Neural crest cell (in vitro differentiated cells): ENCODE measurements at places on chromosomes 7 and 10. TPM values are rescaled to one million over a fixed set of nuclear protein-coding genes. Genes with fewer than 3 reads are reported as not detected.

The NEURL1 gene
- 1.8 and 2.7 TPM in 2 replicates for total RNA-seq

DNA sequence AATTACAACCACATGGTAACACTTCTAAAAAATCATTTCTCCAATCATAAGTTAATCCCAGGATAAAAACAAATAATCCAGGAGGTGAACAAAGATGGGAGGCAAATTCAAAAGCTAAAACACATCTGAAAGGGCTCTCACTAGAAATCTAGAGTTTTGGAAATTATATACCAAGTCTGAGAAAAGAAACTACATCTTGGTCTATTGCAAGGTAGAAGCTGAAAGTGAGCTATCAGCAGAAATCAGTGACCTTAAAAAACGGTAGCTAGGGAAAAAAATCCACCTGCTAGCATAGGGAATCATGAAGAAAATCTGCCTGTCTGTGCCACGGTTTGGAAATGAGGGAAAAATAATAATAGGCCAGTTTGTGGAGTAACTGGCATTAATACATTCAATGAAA lies 50.5 kb downstream of the POT1 start:
- no peak for DNase-seq

DNA sequence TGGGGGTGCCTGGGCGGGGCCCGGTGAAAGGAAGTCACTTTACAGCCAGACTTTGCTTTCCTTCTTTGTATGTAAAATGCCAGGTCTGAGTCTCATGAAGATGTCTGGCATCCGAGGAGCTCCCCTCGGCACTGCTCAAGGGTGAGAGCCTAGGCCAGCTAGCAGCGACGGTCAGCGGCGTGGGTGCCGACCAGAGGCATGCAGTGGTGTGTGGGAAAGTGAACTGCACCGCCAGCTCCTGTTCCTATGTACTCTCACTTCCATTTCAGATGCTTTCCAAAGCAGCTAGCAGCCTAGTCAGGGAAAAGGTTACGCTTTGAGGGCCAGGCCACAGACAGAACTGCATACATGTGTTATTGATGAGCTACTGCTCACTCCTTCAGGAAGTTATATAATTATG lies 172.8 kb downstream of the ZMYND11 start:
- DNase-seq = no peak

GRCh38 chr7:101673951-101674350 lies 44.9 kb upstream of the MYL10 start:
- no peak for DNase-seq

DNA sequence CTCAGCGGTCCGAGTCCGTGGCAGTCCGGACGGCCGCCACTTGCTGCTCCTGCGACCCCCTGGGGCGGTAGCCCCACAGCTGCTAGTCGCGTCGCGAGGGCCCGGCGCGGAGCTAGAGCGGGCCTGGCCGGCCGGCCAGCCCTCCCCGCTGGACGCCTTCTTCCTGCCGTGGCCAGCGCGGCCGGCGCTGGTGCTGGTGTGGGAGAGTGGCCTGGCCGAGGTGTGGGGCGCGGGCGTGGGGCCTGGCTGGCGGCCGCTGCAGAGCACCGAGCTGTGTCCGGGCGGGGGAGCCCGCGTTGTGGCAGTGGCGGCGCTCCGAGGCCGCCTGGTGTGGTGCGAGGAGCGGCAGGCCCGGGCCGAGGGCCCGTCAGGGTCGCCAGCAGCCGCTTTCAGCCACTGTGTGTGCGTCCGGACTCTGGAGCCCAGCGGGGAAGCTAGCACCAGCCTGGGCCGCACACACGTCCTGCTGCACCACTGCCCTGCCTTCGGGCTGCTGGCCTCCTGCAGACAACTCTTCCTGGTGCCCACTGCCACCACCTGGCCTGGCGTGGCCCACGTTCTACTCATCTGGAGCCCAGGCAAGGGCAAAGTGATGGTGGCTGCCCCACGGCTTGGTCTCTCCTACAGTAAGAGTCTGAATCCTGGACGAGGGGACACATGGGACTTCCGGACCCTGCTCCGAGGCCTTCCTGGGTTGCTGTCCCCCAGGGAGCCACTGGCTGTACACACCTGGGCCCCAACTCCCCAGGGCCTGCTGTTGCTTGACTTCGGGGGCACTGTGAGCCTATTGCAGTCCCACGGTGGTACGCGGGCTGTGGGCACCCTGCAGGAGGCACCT lies 631 bp downstream of the HPS6 start:
- peak; percentile 35 for DNase-seq

DNA sequence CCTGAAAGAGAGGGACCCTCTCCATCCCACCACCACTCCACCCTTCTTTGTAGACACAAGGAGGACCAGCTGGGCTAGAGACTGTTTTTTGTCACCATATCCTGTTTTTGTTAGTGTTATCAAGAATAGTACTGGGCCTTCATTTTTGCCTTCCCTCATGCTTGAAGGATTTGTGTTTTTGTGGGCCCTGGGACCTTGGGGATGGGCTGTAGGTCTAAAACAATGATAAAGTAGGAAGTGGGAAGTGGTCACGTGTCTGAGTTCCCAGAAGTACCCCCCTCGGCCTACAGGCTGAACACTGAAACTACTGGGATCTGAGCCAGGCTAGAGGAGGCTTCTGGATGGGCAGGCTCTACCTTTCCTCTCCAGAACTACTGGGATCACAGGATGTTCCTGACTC lies 8.9 kb downstream of the AGFG2 start:
- no peak for DNase-seq

- DNase-seq = no peak
These were observed 57.4 kb downstream of the SPOCK2 start for GRCh38 chr10:72030762-72031543.

DNA sequence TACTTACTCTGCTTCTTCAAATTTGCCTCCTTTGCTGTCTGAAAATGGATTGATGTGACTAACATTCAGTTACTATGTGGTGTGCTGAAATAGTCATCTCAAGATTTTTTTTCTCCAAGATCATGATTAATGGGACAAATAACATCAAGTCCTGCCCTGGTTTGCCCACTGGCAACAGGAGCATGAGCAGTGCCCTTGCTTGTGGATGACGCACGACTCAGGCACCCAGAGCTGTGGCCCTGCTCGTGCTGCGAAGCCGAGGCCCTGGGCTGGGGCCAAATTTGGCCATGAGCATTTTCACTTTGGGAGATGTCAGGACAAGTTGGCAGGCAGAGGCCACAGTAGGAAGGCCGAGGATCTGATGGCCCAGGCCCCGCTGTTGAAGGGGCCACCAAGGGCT lies 239.8 kb upstream of the IGFBP3 start:
- DNase-seq = no peak

DNA sequence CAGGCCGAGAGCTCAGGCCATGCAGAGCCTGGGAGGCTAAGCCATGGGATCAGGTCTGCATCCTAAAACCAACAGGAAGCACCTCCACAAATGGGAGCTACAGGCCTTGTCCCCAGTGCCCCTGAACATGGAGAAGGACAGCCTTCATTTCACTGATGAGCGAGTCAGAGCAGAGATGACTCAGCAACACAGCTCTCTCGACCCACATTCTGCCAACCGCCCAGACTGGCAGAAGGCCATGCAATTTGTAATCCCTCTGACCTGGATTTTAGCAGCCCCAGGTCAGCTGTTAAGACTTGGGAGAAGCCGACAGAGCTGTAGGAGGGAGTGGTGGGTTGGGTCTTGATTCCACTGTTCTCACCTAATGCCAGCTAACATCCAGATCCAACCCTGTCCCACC lies 25.5 kb downstream of the VOPP1 start:
- no peak for DNase-seq
